Subcutaneous preadipocyte (primary cell): ENCODE measurements at places on chromosomes 4 and X. TPM values are rescaled to one million over a fixed set of nuclear protein-coding genes. Genes with fewer than 3 reads are reported as not detected.

The RRAGB gene
- total RNA-seq: 10.4 and 12.5 TPM in 2 replicates

The TTC29 gene
- total RNA-seq: not detected in 2 replicates

The CFI gene
- total RNA-seq: 0.73 TPM in 1 of 2 replicates, not detected in the other

The IGFBP7 gene
- 4.4 and 4.5 TPM in 2 replicates for total RNA-seq

The CCDC160 gene
- not detected in 2 replicates for total RNA-seq
